ENCODE measurements at places on chromosomes 12 and 14. TPM values are rescaled to one million over a fixed set of nuclear protein-coding genes. Genes with fewer than 3 reads are reported as not detected.
A peak's percentile ranks its signal among the peaks of the same experiment; 100 is the strongest.

RASSF3 gene
- total RNA-seq = 116 TPM

DNA sequence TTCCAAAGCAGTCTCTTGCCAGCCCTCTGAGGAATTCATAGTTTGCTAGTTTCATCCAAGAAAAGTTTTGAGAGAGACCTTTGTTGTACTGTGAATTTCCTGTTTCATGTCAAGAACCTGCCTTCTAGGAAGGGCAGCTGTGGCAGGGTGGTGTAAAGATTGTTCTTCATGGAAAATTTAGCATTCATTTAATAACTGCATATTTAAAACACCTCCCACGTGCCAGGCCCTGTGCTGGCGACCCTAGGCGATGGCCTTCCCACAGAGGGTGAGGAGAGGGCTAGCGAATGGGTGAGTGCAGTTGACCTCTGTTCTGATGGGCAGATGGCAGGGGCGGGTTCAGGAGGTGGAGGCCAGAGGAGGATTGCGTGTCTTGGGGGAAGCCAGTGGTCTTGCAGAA is 43.2 kb downstream of the MLXIP start:
- no peak overlapping the region for H3K27ac ChIP-seq
- no peaks in the 10 kb centered on the region for H3K36me3 ChIP-seq
- H3K4me3 ChIP-seq = no peak overlapping the region
- DNase-seq = no peak
- peaks cover 26% of the 10 kb centered on the region for H3K4me1 ChIP-seq
- no peaks in the 10 kb centered on the region for H3K27me3 ChIP-seq

GRCh38 chr14:85531587-85532373 is 1.8 kb downstream of the FLRT2 start:
- peaks cover 73% of the 10 kb centered on the region for H3K27me3 ChIP-seq
- H3K4me1 ChIP-seq = peaks cover 8% of the 10 kb centered on the region
- DNase-seq = no peak
- no peak overlapping the region for H3K4me3 ChIP-seq
- peaks cover 3% of the 10 kb centered on the region for H3K36me3 ChIP-seq

DNA sequence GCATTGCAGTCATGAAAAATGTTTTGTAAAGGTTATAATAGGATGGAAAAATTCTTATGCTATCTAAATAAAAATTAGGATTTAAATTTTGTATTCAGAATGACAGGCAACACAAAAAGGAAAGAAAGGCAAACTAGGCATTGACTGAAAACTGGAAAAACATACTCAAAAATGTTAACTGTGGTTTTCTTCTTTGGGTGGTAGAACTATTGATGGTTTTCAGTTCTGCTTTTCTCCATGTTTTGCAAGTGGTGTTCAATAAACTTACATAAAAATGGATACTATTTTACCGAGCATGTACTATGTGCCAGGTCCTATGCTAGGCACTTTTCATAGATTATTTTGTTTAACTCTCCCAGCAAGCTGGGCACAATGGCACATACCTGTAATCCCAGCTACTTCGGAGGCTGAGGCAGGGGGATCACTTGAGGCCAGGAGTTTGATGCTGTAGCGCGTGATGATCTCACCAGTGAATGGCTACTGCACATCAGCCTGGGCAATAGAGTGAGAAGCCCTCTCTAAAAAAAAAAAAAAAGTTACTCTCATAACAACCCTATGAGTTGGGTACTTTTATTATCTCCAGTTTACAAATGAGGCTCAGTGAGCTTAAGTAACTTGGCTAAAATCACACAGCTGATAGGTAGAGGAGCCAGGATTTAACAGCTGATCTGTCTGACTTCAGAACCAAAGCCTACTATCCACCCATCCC is 26.3 kb upstream of the TCP11L2 start:
- H3K36me3 ChIP-seq = no peaks in the 10 kb centered on the region
- no peak overlapping the region for H3K27ac ChIP-seq
- DNase-seq = no peak

DNA sequence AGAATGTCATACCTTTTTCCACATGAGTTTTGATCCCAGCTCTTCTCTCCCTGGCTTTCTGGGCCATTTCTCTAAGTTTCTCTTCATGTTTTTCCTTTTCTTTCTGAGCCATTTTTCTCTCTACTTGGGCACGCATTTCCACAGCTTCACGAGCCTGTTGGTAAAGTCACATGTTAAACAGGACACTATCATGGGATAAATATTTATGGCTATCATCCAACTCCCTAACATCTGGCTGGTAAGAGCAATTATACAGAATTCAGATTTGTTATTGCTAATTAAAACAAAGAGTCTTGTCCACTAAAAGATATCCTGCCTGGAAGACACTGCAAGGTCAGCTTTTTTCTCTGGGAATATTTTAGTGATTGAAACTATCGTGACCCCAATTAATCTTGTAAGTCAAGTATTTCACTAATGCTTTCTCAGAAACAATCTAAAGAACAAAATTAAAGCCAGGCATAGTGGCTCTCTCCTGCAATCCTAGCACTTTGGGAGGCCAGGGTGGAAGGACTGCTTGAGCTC is 23.1 kb downstream of the SLIRP start:
- H3K27me3 ChIP-seq = no peaks in the 10 kb centered on the region
- H3K36me3 ChIP-seq = peaks cover 13% of the 10 kb centered on the region
- peak overlapping the region; percentile 41 for H3K27ac ChIP-seq
- H3K4me3 ChIP-seq = no peak overlapping the region
- no peak for DNase-seq

DNA sequence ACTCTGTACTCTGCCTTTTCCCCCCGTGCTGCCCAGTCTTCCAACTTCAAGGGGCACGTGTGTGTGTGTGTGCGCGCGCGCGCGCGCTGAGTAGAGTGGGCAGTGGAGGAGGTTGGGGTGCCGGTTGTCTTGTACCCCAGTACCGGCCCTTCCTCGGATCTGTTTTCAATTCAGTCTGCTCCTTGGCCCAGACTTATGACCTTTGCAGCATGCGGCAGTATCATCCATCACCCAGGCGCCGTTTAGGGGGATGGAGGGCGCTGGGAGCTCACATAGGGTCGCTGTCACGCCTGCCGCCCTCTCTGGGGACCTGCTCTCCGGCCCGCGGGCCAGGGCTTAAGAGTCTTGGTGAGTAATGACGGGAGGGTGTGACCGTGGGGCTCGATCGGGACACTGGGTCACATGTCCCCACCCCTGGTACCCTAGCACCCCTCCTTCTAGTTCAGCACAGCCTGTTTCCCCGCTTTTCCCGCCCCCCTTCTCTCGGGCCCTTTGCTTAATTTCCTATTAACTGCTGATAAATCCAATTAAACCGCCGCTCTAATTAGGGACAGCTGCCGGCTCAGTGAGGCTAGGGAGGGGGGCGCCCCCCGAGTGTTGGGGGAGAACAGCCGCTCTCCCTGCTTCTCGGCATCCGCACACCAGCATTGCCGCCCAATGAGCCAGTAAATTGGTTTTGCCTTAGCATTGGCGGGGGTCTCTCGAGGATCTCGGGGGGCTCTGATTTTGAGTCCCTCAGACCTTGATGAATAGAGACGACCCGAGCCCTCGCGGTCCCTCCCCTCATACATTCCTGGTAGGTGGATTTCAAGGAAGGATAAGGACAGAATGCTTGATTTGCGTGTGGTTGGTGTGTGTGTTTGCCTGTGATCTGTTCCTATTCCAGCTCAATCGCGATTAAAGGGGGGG is 9.3 kb downstream of the STAC3 start:
- no peak for DNase-seq
- peaks cover 64% of the 10 kb centered on the region for H3K4me1 ChIP-seq
- peaks cover 74% of the 10 kb centered on the region for H3K27me3 ChIP-seq
- no peak overlapping the region for H3K27ac ChIP-seq

DNA sequence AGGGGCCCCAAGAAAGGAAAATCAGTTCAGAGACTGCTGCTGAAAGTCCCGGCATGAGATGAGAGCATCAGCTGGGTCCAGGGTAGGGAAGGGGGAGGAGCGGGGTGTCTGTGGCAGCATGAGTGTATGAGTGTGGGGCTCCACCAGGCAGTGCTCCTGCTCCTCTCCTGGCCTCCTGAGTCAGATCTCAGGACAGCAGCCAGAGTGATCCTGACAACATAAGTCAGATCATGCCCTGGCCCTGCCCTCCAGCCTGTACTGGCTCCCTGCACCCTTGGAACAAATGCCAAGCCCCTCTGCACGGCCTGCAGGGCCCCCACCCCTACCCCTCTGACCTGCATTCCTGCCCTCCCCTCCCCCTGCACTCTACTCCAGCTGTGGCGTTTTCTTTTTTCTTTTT is 24.2 kb upstream of the LRP1-AS start:
- H3K4me1 ChIP-seq = peaks cover 2% of the 10 kb centered on the region
- H3K36me3 ChIP-seq = peaks cover 2% of the 10 kb centered on the region
- H3K4me3 ChIP-seq = no peak overlapping the region
- H3K27ac ChIP-seq = peak overlapping the region; percentile 41

TCL1B gene
- total RNA-seq = not detected

GRCh38 chr14:68679301-68679700 is 113.6 kb downstream of the ZFP36L1 start:
- peaks cover 37% of the 10 kb centered on the region for H3K4me1 ChIP-seq
- H3K4me3 ChIP-seq = no peak overlapping the region
- DNase-seq = no peak

GRCh38 chr14:69931960-69932359 is 52.7 kb downstream of the SMOC1 start:
- H3K27me3 ChIP-seq = peaks cover 74% of the 10 kb centered on the region
- no peak for DNase-seq
- H3K27ac ChIP-seq = no peak overlapping the region
- peaks cover 2% of the 10 kb centered on the region for H3K4me1 ChIP-seq
- no peak overlapping the region for H3K4me3 ChIP-seq
- no peaks in the 10 kb centered on the region for H3K36me3 ChIP-seq

GRCh38 chr12:54368025-54368708 is 3.9 kb upstream of the GPR84 start:
- no peak for DNase-seq
- H3K4me1 ChIP-seq = peaks cover 42% of the 10 kb centered on the region
- H3K27me3 ChIP-seq = no peaks in the 10 kb centered on the region
- H3K27ac ChIP-seq = peak overlapping the region; percentile 72
- peak overlapping the region; percentile 73 for H3K4me3 ChIP-seq

GRCh38 chr12:58884916-58885315 is 35.4 kb downstream of the LRIG3 start:
- H3K36me3 ChIP-seq = peaks cover 2% of the 10 kb centered on the region
- H3K27ac ChIP-seq = no peak overlapping the region
- H3K4me1 ChIP-seq = no peaks in the 10 kb centered on the region
- no peak for DNase-seq
- H3K4me3 ChIP-seq = no peak overlapping the region

DNA sequence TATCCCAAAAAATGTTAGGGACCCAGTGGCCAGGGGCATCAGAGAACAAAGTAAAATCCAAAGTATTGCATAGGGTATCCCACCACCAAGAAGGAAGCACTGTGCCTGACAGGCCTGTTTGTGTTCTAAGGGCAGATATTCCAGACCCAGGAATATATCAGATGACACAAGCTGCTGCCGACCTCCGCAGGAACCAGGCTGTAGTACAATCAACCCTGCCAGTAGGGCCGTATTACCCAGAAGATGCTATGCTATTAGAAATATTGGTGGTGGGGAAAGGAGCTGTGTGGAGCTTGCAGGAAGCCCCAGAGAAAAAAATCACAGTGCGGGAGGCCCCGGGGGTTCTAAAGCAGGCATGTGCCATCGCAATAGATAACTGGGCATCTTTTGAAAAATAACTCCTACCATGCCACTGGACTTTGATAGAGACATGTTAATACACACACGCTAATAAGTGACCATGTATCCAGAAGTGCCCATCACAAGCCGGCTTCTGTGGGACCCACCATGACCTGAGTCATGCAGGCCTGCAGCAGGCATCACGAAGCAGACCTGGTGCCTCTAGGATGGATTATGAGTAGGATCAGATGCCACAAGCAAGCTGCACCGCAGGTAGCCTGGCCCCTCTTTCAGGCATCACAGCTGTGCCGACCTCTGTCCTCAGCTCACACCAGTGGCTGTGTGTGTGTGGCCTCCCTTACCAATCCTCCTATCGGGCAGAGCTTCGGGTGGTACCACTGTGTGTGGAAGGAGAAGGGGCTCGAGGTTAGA is 242.7 kb downstream of the BCL11B start:
- no peak overlapping the region for H3K27ac ChIP-seq
- no peaks in the 10 kb centered on the region for H3K4me1 ChIP-seq
- peaks cover 4% of the 10 kb centered on the region for H3K27me3 ChIP-seq
- DNase-seq = no peak
- H3K4me3 ChIP-seq = no peak overlapping the region
- peaks cover under 1% of the 10 kb centered on the region for H3K36me3 ChIP-seq

- H3K27me3 ChIP-seq = no peaks in the 10 kb centered on the region
- no peaks in the 10 kb centered on the region for H3K36me3 ChIP-seq
- no peaks in the 10 kb centered on the region for H3K4me1 ChIP-seq
- H3K27ac ChIP-seq = no peak overlapping the region
- DNase-seq = no peak
Observed at GRCh38 chr14:53646925-53647324, 309.7 kb downstream of the BMP4 start.

DNA sequence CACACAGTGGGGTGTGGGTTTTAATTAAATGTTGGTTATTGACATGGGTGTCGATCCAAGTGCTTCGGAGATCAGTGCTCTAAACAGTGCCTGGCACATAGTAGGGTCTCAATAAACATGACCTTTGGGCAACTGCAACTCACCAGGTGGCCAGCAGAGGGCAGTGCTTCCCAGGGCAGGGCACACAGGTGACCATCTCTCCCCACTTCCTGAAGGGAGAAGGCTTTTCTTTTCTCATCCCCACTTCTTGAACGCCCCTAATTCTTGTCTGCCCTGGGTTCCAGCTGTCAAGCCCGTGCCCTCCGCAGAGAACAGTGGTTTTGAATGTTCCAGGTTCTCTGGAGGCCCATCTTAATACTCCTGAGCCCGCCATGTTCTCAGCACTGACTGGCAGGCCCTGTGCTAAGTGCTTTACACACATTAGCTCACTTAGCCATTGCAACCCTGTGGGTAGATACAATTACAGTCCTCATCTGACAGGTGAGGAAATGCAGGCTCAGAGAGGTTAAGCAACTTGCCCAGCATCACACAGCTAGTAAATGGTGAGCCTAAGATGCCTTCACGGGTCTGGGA is 16.3 kb downstream of the RAPGEF3 start:
- H3K36me3 ChIP-seq = no peaks in the 10 kb centered on the region
- H3K27ac ChIP-seq = no peak overlapping the region
- peak; percentile 61 for DNase-seq
- H3K4me3 ChIP-seq = peak overlapping the region; percentile 28
- peaks cover 11% of the 10 kb centered on the region for H3K27me3 ChIP-seq

RNF31 gene
- 98.3 TPM for total RNA-seq

- peak overlapping the region; percentile 91 for H3K4me3 ChIP-seq
- no peak for DNase-seq
- H3K27me3 ChIP-seq = no peaks in the 10 kb centered on the region
- H3K4me1 ChIP-seq = peaks cover 21% of the 10 kb centered on the region
- H3K36me3 ChIP-seq = peaks cover 2% of the 10 kb centered on the region
Observed at GRCh38 chr12:27779416-27779919, 565 bp upstream of the KLHL42 start.

DNA sequence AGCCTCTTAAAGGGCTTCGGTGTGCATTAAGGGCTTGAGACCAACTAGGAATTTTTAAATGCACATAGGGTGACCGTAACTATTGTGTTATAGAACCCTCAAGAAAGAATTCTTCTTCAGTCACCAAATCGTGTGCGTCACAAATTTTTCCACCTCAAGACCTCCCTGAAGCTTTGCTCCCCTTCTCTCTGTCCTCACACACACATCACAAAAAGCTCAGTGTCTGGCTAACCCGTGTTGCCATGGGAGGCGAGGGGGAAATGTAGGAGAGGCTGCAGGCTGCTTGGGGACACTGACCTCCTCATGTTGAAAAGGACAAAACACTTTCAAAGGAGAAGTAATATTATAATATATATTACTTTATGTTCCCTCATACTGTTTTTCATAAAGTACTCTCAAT is 10.6 kb downstream of the SSPN start:
- no peak overlapping the region for H3K4me3 ChIP-seq
- no peaks in the 10 kb centered on the region for H3K4me1 ChIP-seq
- H3K36me3 ChIP-seq = no peaks in the 10 kb centered on the region
- H3K27ac ChIP-seq = no peak overlapping the region
- DNase-seq = no peak

All from T-helper 17 cell (primary cell).